Left kidney (tissue), 8 donors: ENCODE measurements at places on chromosomes 2 and 18. TPM values are rescaled to one million over a fixed set of nuclear protein-coding genes. Genes with fewer than 3 reads are reported as not detected.
A peak's percentile ranks its signal among the peaks of the same experiment; 100 is the strongest.

- DNase-seq = peak; percentile 92
Observed at GRCh38 chr2:176111309-176111663, 4.2 kb downstream of the HOXD11 start.

DNA sequence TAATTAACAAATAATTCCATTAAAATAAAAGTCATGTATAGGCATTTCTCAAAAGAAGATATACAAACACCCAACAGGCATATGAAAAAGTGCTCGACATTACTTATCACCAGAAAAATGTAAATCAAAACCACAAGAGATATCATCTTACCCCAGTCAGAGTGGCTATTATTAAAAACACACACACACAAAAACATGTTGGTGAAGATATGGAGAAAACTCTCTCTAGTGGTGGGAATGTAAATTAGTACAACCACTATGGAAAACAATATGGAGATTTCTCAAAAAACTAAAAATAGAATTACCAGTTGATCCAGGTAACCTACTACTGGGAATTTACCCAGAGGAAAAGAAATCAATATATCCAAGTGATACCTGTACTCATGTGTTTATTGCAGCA, 966.3 kb upstream of the POU3F3 start:
- DNase-seq = no peak

GRCh38 chr18:54736981-54737380, 91.3 kb upstream of the RAB27B start:
- no peak for DNase-seq

DNA sequence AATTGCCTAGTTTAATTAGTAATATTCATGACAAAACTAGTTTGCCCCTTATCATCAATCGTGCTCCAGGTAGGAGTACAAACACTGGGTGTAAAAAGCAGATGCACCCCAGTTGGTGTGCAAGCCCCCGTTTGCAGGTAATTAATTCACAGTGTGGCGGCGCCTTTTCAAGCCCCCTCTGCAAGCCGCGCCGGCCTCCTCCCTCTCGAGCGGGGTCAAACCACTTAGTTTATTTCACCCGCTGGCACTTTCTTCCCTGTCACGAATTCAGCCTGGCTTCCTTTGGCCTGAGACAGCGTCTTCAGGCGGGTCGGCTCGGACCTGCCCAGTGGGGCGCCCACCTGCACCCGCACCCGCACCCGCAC, 64.7 kb upstream of the MAPRE2 start:
- no peak for DNase-seq

DNA sequence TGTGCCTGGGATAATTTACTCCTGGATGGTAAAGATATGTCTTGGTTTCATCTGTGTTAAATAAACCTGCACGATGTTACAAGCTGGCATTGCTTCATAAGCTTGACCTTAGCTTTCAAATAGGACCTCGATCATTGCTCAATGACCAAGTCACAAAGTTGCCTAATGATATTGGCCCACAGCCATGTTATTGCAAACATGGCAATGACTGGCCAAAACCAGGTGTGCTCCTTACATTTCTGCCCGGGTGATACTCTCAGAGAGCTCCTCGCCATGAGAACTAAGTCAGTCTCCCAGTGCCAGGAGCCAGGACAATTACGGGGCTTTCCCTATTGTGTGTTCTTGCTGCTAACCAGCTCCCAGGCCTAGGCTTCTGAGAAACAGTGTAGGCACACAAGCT, 72.5 kb upstream of the CYP1B1 start:
- DNase-seq = no peak

- no peak for DNase-seq
Observed at GRCh38 chr18:25639596-25639995, 287.6 kb upstream of the ZNF521 start.

DNA sequence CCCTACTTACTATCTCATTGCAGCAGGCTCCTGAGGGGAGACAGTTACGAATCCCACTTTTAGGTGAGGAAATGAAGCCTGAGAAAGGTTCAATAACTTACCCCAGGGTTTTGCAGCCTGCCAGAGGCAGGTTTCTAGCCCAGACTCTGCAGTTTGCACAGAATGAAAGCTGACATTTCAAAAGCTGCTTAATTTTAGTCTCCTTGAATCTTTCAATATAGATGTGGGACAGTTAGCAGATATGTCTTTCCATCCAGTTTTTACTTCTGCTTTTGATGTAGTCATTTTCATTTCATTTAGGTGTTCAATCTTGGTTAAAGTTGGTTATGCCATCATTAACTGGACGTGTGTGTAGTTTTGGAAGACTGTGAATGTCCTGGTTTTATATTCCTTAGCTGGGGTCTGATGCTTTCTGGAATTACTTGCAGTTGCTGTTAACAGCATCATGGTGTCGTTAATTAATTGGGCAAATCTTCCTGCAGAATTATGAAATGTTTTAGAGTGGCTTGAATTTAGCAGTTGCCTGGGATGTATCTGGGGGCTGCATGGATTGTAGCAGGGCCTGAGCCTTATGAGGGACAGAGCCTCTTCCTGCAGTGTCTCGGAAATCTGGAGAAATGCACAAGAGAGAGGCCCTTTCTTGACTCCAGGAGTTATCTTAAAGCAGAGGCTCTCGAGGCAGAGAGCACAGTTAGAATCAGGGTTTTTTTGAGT, 100.8 kb downstream of the ZNF532 start:
- DNase-seq = no peak

DNA sequence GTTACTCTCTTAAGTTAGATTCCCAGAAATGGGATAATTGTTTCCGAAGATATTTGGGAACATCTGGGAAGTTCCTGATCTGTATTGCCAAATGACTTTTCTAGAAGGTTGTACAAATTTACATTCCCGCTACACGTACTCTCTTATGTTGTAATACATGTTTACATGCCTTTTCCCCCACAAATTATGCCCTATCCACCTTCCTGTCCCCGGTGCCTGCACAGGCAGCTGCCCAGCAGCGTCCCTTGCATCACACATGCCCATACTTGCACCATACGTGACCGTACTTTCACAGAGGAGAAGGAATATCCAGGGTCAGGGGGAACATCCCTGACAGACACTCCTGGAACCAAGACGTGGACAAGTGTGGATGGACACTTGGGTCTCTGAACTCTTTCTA, 24.2 kb upstream of the KLF11 start:
- DNase-seq = no peak

DNA sequence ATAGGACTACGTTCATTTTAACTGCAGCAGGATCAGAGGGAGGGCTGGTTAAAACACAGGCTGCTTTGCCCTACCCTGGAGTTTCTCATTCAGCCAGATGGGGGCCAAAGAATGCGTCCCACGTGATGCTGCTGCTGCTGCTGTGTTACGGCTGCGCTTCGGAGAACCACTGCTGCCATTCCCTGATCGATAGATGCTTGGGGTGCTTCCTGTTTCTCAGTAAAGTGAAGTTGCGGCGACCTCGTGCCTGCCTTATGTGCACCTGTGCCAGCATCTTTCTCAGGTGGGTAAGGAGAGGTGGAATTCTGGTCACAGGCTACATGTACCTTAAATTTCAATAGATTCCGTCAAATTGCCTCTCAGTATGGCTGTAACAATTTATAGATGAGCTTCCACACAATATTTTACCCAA, 24.7 kb upstream of the TOGARAM2 start:
- no peak for DNase-seq

GRCh38 chr2:182631299-182631698, 84.8 kb upstream of the DNAJC10 start:
- no peak for DNase-seq

DNA sequence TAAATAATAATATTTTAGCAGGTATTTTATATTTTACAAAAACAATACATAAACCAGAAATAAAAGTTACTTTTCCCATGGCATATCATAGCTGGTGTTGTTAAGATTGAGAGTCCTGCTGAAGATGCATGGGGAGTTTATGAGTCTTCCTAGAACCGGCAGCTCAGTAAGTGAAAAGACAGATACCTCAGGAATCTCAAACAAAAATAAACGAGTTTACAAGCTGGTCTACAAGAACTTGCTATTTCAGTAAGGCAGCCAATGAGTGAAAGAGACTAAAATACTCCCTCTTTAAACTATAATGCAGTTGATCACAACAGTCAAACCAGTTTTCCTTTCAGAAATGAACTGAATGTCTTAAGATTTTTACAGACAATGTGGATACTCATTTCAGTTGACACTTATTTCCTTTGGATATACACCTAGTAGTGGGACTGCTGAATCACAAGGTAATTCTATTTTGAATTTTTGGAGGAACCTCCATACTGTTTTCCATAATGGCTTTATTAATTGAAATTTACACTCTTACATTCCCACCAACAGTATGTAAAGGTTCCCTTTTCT, 8.9 kb downstream of the GAREM1 start:
- no peak for DNase-seq

GRCh38 chr18:8106603-8107002, 502.6 kb upstream of the RAB12 start:
- DNase-seq = no peak

- DNase-seq = no peak
Observed at GRCh38 chr2:2527148-2527547, 196.1 kb upstream of the MYT1L start.

DNA sequence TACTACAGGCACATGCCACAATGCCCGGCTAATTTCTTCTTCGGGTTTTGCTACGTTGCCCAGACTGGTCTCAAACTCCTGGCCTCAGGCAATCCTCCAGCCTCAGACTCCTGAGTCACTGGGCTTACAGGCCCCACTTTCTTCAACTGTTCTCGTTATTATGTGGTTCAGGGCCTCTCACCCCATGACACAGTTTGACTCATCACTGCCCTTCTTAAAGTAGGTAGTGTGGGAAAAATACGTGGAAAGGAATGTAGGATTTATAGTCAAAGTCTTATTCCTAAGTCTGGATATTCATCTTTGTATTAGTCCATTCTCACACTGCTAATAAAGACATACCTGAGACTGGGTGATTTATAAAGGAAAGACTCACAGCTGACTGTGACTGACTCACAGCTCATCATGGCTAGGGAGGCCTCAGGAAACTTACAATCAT, 19.4 kb downstream of the CENPA start:
- no peak for DNase-seq

DNA sequence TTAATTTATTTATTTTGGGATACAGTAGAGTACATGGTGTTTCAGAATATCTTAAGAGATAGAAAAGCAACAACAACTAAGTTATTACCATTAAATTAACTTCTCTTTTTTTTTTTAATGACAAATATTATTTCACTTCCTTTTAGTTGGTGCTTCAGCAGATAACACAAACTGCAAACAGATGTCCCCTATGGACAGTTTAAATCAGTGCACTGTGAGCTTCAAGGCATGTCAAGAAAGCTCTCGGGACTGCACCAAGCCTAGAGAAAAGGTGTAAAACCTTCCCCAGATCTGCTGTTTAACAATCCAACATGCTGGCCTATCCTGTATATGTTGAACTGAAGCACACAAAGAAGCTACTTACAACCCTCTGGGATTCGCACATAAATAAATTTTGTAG, 122.7 kb downstream of the TCF4 start:
- no peak for DNase-seq

DNA sequence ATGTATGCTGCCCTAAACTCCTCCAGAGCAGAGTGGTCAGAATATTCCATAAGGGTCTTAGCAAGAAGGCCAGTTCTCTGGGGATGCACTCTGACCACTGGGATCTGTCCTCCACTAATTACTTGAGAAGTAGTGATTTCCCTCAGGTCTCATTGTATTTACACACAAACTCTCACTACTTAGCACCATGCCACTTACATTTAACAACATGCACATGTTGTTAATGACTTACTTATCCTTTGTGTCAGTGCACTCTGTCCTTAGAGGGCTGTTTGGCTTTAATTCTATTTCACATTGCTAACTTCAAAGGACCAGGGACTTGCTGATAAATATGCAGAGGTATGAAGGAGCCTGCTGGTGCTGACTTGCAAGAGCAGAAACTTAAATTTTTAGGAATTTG, 1415.5 kb upstream of the ACVR2A start:
- no peak for DNase-seq

GRCh38 chr2:24228470-24228869, 53.6 kb downstream of the FAM228A start:
- DNase-seq = no peak

GRCh38 chr2:207892716-207893402, 123.2 kb upstream of the FZD5 start:
- no peak for DNase-seq

The MYO1B gene
- 108 TPM for polyA plus RNA-seq

The ASXL2 gene
- polyA plus RNA-seq = 23.2 TPM

The ACMSD gene
- 43.9 TPM for polyA plus RNA-seq

The MC2R gene
- not detected for polyA plus RNA-seq

The ANKRD30B gene
- polyA plus RNA-seq = 0.62 TPM

The TPGS2 gene
- polyA plus RNA-seq = 140 TPM

The DNER gene
- polyA plus RNA-seq = 67.2 TPM

The SULT6B1 gene
- not detected for polyA plus RNA-seq

The SIX2 gene
- polyA plus RNA-seq = 22.6 TPM

The TGFA gene
- polyA plus RNA-seq = 19.4 TPM

The EVX2 gene
- polyA plus RNA-seq = not detected

The ANKRD30BL gene
- polyA plus RNA-seq = 0.85 TPM

The FKBP7 gene
- 58.0 TPM for polyA plus RNA-seq

The ALK gene
- 0.55 TPM for polyA plus RNA-seq
